ENCODE measurements at places on chromosomes 5 and 9.

DNA sequence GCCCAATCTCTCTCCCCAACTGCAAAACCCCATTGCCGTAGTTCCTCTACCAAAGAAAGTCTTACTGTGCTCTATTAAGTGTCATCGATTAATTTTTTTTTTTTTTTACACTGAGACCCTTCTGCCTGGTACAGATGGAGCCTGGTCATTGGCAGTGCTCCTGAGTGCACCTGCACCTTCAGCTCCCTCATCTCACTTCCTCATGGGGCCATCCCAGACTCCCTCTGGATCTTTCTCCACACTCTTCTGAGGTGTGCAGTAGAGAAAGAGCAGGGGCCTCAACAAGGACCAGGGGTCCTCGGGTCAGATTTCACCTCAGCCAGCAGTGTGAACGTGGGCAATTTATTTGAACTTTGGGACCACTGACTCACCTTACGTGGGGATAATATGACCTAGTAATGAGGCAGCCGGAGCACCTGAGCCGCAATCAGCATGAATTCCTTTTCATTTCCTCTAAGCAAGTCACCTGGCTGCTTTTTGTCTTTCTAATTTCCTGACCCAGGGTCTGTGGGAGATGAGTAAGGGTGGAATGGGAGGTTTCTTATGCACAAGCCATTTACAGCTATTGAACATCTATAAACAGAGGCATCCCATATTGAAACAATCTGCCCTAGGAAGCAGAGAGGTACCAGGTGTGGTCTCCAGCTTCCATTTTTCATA lies 22.3 kb upstream of the GABRP start:
- no peak for DNase-seq

DNA sequence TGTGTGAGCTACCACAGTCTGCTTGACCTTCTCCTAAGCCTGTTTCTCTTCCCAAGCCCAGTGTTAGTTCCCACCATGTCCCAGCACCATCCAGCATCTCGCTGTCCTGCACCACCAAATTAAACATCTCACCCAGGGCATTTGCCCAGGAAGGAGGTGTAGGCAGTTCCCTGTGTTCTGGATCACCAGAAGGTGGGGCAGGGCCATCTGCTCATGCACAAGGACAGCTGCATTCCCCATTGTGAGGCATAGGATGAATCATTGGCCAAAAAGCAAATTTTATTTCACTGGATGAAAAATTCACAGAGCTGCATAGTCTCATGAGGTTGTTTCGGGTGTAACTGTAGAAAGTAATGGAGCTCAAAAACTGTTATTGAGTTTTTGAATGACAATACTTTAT lies 89.5 kb upstream of the GRIA1 start:
- peak; percentile 39 for DNase-seq

DNA sequence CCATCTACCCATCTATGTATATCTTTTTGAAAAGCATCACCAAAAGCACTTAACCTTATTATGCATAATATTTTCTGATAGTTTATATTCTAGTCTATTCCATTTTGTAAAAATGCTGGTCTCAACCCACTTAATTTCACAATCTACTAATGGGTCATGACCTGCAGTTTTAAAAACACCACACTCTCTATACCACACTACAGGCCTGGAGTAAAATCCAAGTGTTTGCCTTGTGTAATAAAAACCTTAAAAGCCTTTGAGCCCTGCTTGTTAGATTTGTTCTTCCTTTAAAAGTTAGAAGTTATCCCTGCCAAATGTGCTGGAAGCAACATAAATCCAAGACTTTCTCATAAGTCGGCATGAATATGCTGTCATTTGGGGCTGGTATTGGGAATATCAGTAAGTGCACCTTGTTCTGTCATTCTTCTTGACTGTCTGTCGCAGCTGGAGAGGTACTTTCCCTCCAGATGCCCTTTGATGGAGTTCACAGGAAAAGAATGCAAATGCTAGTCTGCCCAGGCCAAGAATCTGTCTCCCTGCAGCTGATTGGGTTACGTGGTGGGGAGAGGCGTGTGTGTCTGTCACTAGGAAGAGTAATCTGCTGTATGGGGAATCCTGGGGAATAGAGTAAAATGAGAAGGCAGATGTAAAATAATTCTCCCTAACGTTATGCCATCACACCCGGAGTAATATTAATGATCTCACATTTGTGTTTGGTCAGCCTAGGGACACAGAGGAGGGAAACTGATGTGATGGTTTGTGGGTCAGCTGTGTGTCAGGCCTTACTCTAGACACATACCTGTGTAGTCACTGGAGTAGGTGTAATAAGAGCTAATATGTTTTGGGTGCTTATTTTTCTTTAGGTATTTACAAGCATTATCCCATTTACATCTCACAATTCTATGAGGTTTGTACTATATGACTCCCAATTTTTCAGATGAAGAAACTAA lies 79.4 kb downstream of the ZNF366 start:
- DNase-seq: peak; percentile 4

DNA sequence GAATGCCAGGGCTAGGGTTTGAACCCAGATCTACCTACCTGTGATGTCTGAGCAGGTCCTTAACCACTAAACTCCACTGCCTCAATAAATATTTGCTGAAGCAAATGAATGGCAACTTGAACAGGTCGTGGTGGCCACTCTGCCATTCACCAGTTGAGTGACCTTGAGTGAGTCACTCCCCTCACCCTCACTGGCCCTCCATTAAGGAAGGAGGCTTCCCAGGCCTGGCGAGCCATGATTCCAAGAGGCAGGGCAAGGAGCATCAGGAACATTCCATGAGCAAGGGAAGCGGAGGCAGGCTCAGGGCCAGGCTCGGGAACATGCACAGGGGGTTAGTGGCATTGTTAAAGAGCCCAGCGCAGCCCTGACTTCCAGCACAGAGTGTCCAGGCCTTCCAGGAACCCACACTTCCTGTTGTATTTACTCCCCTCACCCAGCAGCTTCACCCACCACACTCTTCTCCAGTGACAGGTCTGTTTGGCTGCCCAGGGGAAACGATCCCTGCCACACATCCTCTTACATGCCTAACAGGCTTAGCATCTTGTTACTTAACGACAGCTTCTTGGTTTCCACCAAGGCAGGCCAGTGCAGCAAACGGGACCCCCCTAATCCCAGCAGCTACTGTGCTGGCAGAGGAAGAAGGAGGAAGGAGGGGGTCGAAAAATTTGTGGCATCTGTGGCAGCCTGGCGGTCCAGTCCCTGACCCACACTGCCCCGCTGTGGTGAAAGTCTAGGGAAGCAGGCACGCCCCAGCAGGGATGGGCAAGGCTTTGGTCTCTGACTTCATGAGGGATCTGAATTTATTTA lies 43.7 kb upstream of the TTC1 start:
- peak; percentile 22 for DNase-seq

- peak; percentile 39 for DNase-seq
Measured at GRCh38 chr9:6686396-6686795, 40.9 kb upstream of the GLDC start.

- no peak for DNase-seq
Measured at GRCh38 chr9:114394523-114395333, 6.9 kb upstream of the AKNA start.

DNA sequence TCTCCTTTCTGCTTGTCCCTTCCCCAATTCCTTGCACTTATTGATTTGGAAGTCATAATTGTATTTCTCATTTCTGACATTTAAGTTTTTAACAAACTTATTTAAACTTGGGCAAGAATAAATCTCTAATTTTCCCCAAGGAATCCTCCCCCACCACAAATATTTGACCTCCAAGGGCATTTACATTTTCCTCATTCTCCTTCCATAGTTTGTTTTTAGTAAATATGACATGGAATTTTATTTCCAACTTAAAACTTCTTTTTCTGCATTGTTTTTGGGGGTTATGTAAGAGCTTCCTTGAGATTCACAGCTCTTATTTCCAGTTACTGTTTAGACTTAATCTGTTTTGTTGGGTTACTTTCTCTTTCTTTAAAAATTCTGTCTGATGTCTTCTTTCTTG lies 64.9 kb downstream of the ZNF618 start:
- DNase-seq: no peak

GRCh38 chr5:79464695-79465332 lies 49.1 kb downstream of the HOMER1 start:
- DNase-seq: peak; percentile 40

DNA sequence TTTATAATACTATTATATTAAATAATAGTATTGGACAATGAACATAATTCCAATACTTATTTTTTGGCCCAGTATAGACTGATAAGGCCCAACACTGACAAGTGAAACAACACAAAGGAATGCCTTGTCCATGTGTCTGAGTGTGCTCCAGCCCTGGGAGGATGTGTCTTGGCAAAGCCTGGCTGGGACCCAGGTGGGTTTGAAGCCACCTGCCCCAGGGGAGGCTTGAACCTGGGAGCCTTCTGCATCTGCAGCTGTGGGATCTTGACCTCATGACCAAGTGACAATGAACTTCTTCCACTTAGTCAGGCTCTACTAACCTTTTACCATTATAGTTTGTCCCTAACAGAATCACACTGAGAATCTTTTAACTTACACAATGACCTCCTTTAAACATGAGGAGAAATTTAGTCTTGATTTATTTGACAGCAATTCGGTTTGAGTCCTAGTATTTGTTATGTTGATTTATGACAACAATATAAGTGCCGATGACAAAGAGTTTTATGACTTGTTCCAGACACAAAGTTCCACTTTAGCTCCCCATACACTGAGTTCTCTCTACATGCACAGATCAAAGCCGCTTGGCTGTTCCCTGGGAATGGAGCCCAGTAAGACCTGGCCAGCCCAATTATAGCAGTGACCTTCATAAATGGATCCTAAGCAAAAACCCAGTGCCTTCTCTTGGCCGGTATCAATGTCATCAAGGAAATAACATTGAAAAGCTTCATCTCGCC lies 294.5 kb downstream of the CTNND2 start:
- no peak for DNase-seq

DNA sequence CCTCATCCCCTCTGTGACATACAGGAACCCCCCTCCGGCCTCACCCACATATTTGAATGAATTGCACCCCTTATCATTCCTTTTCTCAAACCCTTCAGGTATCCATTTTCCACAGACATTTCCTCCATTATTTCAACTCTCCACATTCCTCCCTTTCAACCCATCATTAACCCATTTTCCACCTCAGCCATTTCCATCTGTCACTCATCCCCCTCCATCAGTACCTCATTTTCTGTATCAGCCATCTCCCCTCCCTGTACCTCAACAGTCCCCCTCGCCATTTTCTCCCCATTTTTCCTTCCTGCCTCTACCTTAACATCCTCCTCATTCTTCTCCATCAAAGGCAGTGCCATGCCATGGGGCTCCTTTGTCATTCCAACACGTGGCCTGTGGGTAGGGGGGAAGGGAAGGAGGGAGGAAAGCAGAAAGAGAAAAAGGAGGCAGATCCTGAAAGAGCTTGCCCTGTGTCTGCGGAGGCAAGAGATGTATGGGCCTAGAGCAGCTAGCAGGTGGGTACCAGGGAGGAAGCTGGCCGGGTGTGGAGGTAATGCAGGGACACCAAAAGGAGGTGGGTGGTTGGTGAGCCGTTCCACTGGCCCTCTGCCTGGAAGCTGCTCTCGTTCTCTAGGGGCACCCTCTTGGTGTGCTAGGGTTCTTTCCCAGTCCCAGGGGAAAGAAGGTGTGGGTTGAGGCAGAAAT lies 1.5 kb downstream of the DNAJB5 start:
- DNase-seq: no peak

DNA sequence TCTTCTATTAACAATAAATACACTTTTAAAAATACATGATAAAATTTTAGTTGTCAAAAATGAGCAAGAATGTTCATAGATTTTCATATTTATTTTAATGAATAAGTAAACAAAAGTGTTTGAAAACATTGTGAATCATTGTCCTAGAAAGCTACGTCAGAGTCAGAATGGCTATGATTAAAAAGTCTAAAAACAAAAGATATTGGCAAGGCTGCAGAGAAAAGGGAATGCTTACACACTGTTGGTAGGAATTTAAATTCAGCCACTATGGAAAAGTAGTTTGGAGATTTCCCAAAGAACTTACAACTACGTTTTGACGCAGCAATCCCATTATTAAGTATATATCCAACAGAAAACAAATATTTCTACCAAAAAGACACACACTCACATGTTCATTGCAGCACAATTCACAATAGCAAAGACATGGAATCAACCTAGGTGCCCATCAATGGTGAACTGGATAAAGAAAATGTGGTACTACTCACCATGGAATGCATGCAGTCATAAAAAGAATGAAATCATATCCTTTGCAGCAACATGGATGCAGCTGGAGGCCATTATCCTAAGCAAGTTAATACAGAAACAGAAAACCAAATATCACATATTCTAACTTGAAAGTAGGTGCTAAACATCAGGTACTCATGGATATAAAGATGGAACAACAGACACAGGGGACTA lies 49.2 kb upstream of the FBXL17 start:
- DNase-seq: peak; percentile 41

DNA sequence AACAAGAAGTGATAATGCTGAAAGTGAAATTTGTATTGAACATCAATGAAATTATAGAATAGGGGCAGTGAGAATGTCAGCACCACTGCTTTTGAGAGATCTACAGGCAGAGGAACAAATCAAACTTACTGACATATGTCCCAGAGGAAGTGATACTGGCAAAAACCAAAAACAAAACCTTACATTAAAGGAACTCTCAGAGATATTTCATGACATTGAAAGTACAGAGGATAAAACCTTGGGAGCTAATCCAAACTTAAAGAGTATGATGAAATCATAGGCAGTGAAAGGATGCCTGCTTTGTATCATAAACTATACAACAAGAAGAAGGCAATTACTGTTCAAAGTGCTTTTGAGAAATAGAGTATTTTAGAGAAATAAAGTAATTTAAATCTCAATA lies 90.4 kb upstream of the SV2C start:
- no peak for DNase-seq

DNA sequence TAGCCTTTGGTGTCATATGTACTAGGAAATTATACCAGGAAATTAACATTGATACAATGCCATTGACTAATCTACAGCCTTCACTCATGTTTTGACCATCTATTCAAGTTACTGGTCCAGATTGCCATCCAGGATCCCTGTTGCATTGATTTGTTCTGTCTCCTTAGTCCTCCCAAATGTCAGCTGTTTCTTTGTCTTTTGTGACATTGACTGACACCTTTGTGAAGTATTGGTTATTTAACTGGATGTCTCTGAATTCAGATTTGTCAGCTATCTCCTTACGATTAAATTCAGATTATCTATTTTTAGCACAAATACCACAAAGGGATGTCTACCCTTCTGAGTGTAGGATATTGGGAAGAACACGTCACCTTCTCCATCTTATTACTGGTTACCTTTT lies 73.7 kb upstream of the CTNND2 start:
- DNase-seq: no peak

GRCh38 chr5:10760921-10761184 lies 181 bp downstream of the DAP start:
- DNase-seq: no peak

Measured in HFFc6 (cell line).